H9 (cell line): ENCODE measurements at places on chromosomes 1 and 21. TPM values are rescaled to one million over a fixed set of nuclear protein-coding genes. Genes with fewer than 3 reads are reported as not detected.
A peak's percentile ranks its signal among the peaks of the same experiment; 100 is the strongest.

The LCE1A gene
- not detected in 2 replicates for total RNA-seq

The FAM151A gene
- not detected in 2 replicates for total RNA-seq

The SKI gene
- 88.8 and 89.5 TPM in 2 replicates for total RNA-seq

The PCSK9 gene
- 72.2 and 75.1 TPM in 2 replicates for total RNA-seq

The NR1I3 gene
- not detected in 2 replicates for total RNA-seq

The HUNK gene
- total RNA-seq = 5.7 and 5.8 TPM in 2 replicates

The PHTF1 gene
- 28.4 and 32.1 TPM in 2 replicates for total RNA-seq

DNA sequence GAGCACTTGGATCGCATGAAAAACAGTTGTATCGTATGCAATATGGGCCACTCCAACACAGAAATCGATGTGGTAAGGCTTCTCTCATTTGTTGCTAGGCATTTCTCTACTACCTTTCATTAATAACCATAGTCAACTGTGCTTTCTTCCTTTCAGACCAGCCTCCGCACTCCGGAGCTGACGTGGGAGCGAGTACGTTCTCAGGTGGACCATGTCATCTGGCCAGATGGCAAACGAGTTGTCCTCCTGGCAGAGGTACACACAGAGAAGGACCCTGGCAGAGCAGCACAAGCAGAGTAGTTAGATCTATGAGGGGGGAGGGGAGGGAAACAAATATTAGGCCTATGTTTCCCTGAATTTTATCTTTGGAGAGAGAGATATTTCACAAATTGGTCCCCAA lies 16.0 kb upstream of the STRIP1 start:
- H3K4me3 ChIP-seq = no peak overlapping the region
- no peak overlapping the region for H3K27ac ChIP-seq
- H3K27me3 ChIP-seq = no peaks in the 10 kb centered on the region

- no peaks in the 10 kb centered on the region for H3K27me3 ChIP-seq
- peak; percentile 31 for DNase-seq
- no peaks in the 10 kb centered on the region for H3K36me3 ChIP-seq
- H3K27ac ChIP-seq = no peak overlapping the region
- no peak overlapping the region for H3K4me3 ChIP-seq
Observed at GRCh38 chr21:18023157-18023556, 204.0 kb upstream of the C21orf91 start.

GRCh38 chr21:46393451-46393940 lies 65.2 kb upstream of the DIP2A start:
- H3K27ac ChIP-seq = no peak overlapping the region
- DNase-seq = no peak

- DNase-seq = no peak
- no peak overlapping the region for H3K4me3 ChIP-seq
- no peak overlapping the region for H3K27ac ChIP-seq
- H3K4me1 ChIP-seq = no peaks in the 10 kb centered on the region
- no peaks in the 10 kb centered on the region for H3K36me3 ChIP-seq
Observed at GRCh38 chr1:118291661-118292060, 106.6 kb upstream of the SPAG17 start.

GRCh38 chr1:151864411-151864810 lies 10.9 kb upstream of the THEM5 start:
- peaks cover 26% of the 10 kb centered on the region for H3K27me3 ChIP-seq
- H3K36me3 ChIP-seq = no peaks in the 10 kb centered on the region
- H3K27ac ChIP-seq = no peak overlapping the region
- H3K4me3 ChIP-seq = no peak overlapping the region
- DNase-seq = no peak

GRCh38 chr1:231338270-231339128 lies at the start of gene SPRTN:
Gene SPRTN, plus strand, starts transcription at chr1:231338293. Its CDS starts 91 bp downstream, at chr1:231338384.
- peaks cover 8% of the 10 kb centered on the region; the same call in 1 of the 2 replicates for H3K4me1 ChIP-seq
- H3K36me3 ChIP-seq = peaks cover 24% of the 10 kb centered on the region
- no peaks in the 10 kb centered on the region for H3K27me3 ChIP-seq
- DNase-seq = no peak

GRCh38 chr1:81654657-81655056 lies 146.1 kb upstream of the ADGRL2 start:
- no peak overlapping the region for H3K27ac ChIP-seq
- H3K27me3 ChIP-seq = no peaks in the 10 kb centered on the region
- 0 out of 2 replicates have a peak, but pooled peaks cover 4% of the 10 kb centered on the region for H3K36me3 ChIP-seq
- no peak overlapping the region for H3K4me3 ChIP-seq
- no peak for DNase-seq

GRCh38 chr1:154463512-154463990 lies 38.5 kb upstream of the TDRD10 start:
- no peaks in the 10 kb centered on the region; the same call in 2 of the 3 replicates for H3K36me3 ChIP-seq
- DNase-seq = no peak
- no peaks in the 10 kb centered on the region for H3K27me3 ChIP-seq
- H3K27ac ChIP-seq = no peak overlapping the region

DNA sequence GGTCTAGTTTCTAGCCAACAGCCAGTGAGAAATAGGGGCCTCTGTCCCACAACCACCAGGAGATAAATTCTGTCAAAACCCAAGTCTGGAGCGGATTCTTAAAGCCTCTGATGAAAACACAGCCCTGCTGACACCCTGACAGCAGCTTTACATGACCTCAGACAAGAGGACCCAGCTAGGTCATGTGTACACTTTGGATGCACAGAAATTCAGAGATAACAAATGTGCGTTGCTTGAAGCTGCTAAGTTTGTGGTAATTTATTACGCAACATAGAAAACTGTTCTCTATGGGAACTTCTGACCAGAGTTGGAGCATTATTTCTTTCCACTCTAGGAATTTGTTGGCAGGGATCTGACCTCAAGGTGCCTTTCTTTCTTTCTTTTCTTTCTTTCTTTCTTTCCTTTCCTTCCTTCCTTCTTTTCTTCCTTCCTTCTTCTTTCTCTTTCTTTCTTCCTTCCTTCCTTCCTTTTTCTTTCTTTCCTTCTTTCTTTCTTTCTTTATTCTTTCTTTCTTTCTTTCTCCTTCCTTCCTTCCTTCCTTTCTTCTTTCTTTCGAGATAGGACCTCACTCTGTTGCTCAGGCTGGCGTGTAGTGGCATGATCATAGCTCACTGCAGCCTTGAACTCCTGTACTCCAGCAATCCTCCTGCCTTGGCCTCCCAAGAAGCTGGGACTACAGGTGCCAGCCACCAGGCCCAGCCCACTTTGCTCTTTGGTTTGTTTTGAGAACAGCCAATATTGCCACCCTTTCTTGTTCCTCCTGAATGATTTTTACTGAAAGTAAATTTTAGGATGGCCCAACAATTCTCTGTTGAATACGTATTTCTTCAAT lies 14.9 kb upstream of the HMGCS2 start:
- no peaks in the 10 kb centered on the region for H3K27me3 ChIP-seq
- H3K4me3 ChIP-seq = no peak overlapping the region
- no peak overlapping the region for H3K27ac ChIP-seq
- no peak for DNase-seq

GRCh38 chr21:16124378-16125138 lies 394.8 kb downstream of the USP25 start:
- H3K4me3 ChIP-seq = no peak overlapping the region
- H3K4me1 ChIP-seq = no peaks in the 10 kb centered on the region
- no peaks in the 10 kb centered on the region for H3K27me3 ChIP-seq

DNA sequence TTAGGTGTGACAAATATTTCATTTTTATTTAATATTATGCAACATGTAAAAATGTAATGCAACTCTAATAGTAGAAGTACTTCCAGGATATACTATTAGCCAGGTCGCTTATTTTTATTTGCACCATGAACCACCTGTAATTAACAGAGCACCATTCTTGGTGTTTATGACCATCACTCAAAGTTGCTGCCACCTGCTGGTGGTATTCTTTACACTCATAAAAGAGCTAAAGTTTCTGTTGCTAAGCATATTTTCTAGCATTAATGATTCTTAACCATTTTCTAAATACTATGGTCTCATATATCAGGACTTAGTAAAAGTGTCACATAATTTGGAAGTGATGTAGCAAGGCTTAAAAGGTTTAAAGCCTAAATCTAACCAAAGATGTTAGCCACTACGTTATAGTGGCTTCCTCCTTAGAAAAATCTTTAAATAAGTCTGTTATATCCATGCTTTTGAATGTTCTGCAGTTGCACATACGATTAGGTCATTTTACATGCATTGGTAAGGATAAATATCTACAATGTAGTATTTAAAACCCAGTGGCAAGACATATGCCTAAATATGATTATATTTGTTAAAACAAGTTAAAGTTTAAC lies 244.5 kb downstream of the NEGR1 start:
- no peaks in the 10 kb centered on the region for H3K27me3 ChIP-seq
- no peak for DNase-seq
- no peaks in the 10 kb centered on the region for H3K36me3 ChIP-seq
- H3K4me1 ChIP-seq = no peaks in the 10 kb centered on the region
- H3K4me3 ChIP-seq = no peak overlapping the region

DNA sequence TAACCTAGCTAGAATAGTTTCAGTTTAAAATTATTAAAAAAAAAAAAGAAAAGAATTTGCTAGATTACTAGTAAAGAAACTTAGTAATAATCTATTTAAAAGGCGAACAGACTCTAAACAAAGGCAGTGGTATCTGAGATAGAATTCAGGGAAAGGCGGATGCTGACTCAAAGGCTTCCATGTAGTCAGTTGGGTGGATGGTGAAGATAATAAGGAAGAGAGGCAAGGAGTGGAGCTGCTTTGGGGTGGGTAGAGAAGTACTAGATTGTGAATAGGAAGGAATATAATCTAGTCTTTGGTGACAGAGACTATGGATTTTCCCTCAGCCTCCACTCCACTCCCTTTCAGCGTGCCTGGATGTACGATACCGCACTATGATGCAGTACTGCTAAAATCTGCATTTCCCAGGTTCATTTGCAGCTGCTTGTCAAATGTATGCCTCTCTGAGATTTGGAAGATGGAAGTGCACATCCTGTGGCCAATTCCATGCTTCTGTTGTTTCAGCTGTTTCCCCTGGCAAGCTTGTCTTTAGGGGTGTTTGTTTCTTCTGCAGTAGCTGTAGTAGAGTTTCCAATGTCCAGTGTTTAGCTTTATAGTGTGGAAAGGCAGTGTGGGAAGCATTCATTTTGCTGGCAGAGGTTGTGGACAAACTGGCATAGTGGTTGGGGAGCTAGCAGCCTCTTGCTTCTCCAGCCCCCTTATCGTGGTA lies 184.6 kb upstream of the NRIP1 start:
- H3K4me3 ChIP-seq = no peak overlapping the region
- H3K27me3 ChIP-seq = no peaks in the 10 kb centered on the region
- no peaks in the 10 kb centered on the region for H3K4me1 ChIP-seq
- no peaks in the 10 kb centered on the region for H3K36me3 ChIP-seq
- no peak for DNase-seq

GRCh38 chr1:76680651-76681050 lies 186.6 kb upstream of the ST6GALNAC5 start:
- H3K36me3 ChIP-seq = no peaks in the 10 kb centered on the region
- DNase-seq = no peak
- H3K4me1 ChIP-seq = no peaks in the 10 kb centered on the region
- H3K27ac ChIP-seq = no peak overlapping the region

- H3K4me3 ChIP-seq = no peak overlapping the region
- H3K4me1 ChIP-seq = peaks cover 11% of the 10 kb centered on the region; the same call in 1 of the 2 replicates
- DNase-seq = no peak
Observed at GRCh38 chr1:54357967-54358366, 48.2 kb downstream of the SSBP3 start.

- H3K36me3 ChIP-seq = peaks cover under 1% of the 10 kb centered on the region; the same call in 1 of the 3 replicates
- no peaks in the 10 kb centered on the region for H3K27me3 ChIP-seq
- no peak overlapping the region for H3K27ac ChIP-seq
- no peak overlapping the region for H3K4me3 ChIP-seq
Observed at GRCh38 chr1:183622884-183623785, 12.4 kb downstream of the ARPC5 start.

DNA sequence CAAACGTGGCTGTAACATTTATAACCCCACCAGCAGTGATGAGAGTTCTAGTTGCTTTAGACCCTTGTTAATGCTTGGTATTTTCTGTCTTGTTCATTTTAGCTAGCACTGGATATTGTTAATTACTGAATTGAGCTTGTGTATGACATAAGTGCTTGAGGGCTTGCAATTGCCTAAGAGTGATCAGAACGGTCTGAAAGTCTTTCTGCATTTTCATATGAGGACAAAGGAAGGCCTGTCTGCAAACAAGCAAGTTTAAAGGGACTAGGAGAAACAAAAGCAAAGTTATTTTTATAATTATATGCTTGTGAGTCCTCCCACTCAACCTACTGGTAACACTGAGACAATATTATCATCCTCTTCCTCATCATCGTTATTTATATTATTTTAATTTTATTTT lies 305.5 kb upstream of the DUSP10 start:
- no peak overlapping the region for H3K4me3 ChIP-seq
- no peaks in the 10 kb centered on the region for H3K4me1 ChIP-seq
- H3K27me3 ChIP-seq = no peaks in the 10 kb centered on the region
- H3K27ac ChIP-seq = no peak overlapping the region

GRCh38 chr1:245651093-245651492 lies 496.3 kb downstream of the KIF26B start:
- H3K36me3 ChIP-seq = peaks cover 3% of the 10 kb centered on the region; the same call in 1 of the 2 replicates
- peaks cover 1% of the 10 kb centered on the region; the same call in 1 of the 2 replicates for H3K4me1 ChIP-seq
- no peak overlapping the region for H3K27ac ChIP-seq
- no peaks in the 10 kb centered on the region for H3K27me3 ChIP-seq
- H3K4me3 ChIP-seq = no peak overlapping the region

DNA sequence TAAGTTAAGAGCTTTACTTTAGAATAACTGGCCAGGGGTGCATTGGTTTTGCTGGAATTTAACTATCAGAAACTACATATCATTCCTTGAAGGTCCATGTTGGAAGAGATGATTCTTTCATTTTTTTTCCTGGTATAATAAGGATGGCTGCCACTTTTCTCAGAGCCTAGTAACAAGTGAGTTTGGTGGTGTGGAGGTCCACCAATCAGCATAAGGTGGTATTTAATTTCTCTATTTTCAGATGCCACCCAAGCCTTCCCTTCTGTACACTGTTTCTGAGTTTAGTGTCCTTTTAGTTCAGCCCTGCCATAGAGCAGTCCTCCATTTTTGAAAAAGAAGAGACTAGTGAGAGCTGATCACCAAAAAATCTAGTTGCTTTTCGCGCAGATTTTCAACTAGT lies 386.3 kb downstream of the USP25 start:
- no peaks in the 10 kb centered on the region for H3K27me3 ChIP-seq
- H3K36me3 ChIP-seq = peaks cover 1% of the 10 kb centered on the region; the same call in 2 of the 3 replicates
- H3K4me3 ChIP-seq = no peak overlapping the region
- no peaks in the 10 kb centered on the region for H3K4me1 ChIP-seq

DNA sequence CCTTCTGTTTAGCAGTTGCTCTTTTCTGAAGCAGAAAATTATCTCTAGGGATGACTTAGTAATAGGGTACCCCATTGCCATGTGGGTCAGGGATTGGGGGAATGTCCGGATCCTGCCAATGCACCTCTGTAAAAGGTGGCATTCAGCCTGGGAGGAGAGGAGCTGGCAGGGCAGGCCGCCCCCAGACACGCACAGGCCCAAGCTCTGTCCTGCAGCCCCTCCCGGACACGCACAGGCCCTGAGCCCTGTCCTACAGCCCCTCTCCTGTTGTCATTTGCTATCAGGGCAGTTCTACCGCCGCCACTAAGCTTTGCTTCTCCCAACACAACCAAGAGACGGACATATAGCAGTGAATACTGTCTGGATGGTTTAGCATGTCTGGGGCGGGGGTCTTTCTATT lies 219.1 kb downstream of the SDCCAG8 start:
- no peak for DNase-seq
- no peaks in the 10 kb centered on the region for H3K27me3 ChIP-seq
- H3K36me3 ChIP-seq = peaks cover 1% of the 10 kb centered on the region; the same call in 1 of the 3 replicates
- peaks cover 5% of the 10 kb centered on the region; the same call in 1 of the 2 replicates for H3K4me1 ChIP-seq
- H3K4me3 ChIP-seq = no peak overlapping the region
